Foreskin melanocyte (primary cell): ENCODE measurements at places on chromosomes 5 and 9.
A peak's percentile ranks its signal among the peaks of the same experiment; 100 is the strongest.

DNA sequence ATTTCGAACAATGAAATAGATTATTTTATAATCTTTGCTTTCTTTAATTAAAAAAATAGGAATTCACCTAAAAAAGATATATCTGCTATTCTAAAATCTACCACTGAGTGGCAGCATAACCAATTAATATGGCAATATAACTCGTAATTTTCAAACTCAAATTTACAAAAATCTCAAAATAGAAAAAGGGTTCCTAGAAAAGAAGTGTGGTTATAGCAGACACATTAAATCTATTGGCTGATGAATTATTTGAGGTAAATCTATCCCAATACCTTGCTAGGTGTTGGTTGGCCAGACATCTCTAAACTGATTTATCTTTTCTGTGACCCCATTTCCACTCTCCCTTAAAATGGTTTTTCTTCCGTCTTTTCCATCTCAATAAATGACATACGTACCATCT, 30.2 kb upstream of the NRG2 start:
- no peak for DNase-seq

GRCh38 chr9:123488722-123489321, 132.8 kb downstream of the CRB2 start:
- no peak for DNase-seq

- no peak for DNase-seq
Measured at GRCh38 chr9:75111019-75111622, 22.8 kb downstream of the OSTF1 start.

GRCh38 chr5:140611020-140611521, 21.9 kb downstream of the CD14 start:
- DNase-seq = no peak

DNA sequence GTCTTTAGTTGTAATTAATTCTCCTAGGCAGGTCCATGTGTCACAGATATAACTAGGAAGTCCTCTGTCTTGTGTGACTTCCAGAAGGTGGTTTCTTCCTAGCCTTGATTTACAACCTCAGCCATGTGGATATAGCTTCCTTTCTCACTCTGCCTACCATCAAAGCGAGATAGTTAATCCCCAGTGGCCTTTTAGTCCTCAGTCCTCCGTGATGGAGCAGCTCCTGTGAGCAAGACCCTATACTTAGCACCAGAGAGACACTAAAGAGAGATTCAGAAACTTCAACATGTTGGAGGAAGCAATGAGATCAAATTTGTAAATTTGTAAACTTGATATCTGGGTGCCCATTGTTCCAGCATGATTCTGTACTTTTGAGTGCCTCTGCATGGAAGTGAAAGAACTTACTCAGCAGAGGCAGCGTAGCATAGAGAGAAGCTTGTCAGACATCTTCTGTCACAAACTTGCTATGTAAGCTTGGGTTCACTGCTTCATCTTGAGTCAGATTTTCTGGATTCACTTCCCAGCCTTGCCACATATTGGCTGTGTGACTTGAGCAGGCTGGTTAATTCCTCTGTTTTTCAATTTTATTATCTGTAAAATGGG, 170.2 kb upstream of the NR3C1 start:
- DNase-seq = no peak

DNA sequence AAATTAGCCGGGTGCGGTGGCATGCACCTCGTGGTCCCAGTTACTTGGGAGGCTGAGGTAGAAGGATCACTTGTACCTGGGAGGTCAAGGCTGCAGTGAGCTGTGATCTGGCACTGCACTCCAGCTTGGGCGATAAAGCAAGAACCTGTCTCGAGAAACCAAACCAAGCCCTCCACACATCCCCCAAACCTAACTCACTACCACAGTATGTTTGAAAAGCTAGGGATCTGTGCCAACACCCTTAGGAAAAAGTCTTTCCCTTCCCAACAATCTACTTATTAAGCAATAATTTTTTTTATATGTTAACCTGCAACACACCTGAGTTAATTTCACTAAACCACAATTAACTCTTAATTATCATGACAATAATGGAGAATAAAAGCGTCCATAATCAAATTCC, 2.2 kb downstream of the UBTD2 start:
- no peak for DNase-seq

DNA sequence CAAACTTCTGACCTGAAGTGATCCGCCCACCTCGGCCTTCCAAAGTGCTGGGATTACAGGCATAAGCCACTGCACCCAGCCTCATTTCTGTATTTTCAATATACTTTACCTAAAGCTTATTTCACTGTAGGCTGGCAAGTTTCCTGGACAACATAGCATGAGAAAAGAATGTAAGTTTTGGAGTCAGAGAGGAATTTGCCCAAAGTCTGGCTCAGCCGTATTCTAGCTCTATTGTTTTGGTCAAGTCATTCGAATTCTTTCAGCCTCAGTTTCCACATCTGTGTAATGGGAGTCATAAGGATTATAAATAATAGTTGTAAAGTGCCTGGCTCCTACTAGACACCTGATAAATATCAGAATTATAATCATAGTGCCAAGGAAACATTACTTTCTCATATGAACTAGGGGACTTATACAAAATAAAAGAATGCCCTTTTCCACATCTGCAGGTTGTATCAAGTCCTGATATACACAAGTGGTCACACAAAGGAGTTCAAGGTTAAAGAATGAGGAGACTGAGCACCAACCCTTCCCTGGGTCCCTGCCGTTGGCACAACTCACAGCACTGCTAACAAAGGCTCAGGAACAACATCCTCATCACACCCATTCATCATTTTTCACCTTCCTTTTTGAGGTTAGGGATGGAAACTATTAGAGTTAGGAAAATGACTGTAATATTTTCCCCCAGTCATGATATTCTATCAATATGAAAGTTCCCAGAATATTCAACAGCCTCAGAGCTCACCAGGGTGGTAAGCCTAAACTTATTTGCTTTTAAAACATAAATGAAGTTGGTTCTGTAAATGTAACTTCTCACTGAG, 34.6 kb upstream of the RAI14 start:
- no peak for DNase-seq

DNA sequence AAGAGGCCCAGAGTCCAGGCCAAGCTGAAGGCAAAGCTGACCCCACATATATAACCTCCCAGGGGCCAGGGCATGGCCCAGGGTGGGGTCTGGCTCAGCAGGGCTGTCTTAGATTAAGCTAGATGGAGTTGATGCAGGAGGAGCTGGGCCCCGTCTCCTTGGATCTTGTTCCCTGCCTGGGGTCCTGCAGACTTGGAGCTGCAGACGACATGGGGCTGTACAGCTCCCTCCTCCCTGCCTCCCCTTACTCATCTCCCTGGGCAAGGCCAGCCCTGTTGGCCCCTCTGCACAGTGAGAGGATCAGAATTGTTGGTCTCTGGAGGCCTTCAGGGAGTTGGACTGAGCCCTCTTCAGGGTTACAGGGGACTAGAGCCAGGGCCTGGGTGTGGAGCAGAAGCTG, 134.9 kb downstream of the RGS3 start:
- no peak for DNase-seq

DNA sequence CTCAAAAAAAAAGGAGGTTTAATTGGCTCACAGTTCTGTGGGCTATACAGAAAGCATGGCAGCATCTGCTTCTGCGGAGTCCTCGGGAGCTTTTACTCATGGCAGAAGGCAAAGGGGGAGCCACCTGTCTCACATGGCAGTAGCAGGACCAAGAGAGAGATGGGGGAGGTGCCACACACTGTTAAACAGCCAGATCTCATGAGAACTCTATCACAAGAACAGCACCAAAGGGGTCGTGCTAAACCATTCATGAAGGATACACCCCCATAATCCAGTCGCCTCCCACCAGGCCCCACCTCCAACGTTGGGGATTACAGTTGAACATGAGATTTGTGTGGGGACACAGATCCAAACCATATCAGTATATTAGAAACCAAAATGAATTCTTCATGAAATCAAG, 28.3 kb upstream of the CXXC5 start:
- DNase-seq = no peak

GRCh38 chr9:120892748-120893610, 16.0 kb upstream of the PHF19 start:
- no peak for DNase-seq

DNA sequence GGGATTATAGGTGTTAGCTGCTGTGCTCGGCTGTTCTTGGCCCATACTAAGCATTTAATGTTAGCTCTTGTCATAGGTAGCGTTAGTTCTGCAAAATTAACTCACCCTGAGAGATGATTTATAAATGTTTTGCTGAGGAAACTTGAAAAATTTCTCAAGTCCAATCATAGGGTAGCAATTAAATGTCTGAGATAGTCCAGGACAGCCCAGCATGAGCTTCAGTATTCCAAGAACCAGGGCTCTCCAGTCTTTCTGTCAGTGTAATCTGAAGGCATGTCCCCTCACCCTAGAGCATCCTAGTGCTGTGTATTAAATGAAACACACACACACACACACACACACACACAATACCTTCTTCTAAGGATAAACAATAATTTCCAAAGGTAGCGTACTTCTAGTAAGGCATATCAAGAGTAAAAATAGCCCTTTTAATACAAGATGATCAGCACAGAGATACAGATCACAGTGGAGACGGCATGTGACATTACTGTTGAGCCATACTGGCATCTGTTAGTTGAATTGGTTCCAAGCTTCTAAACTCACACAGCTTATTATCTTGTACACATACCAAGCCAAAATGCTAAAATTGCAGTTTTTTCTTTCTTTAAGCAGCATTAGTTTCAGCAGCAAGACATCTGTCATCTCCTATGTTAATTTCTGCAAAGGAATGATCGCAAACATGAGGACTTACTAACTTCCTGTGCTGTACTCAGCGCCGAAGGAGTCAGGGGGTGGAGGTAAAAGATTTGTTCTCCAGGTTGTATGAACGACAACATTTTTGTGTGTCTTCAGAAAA, 46.3 kb upstream of the JMY start:
- no peak for DNase-seq

- no peak for DNase-seq
Measured at GRCh38 chr5:155434681-155435080, 421.1 kb downstream of the KIF4B start.

DNA sequence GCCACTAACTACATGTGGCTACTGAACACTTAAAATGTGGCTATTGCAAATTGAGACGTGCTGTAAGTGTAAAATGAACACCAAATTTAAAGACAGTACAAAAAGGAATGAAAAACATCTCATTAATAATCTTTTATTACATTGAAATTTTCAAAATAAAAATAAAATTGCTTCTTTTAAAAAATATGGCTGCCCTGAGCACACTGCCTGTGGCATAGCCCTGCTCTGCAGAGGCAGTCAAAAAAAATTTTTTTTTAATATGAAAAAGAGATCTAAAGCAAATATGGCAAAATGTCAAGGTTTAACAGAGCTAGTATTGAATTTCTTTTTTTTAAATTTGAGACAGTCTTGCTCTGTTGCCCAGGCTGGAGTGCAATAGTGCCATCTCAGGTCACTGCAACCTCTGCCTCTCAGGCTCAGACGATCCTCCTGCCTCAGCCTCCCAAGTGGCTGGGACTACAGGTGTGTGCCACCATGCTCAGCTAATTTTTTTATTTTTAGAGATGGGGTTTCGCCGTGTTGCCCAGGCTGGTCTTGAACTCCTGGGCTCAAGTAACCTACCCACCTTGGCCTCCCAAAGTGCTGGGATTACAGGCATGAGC, 25.6 kb downstream of the CARNMT1 start:
- no peak for DNase-seq

DNA sequence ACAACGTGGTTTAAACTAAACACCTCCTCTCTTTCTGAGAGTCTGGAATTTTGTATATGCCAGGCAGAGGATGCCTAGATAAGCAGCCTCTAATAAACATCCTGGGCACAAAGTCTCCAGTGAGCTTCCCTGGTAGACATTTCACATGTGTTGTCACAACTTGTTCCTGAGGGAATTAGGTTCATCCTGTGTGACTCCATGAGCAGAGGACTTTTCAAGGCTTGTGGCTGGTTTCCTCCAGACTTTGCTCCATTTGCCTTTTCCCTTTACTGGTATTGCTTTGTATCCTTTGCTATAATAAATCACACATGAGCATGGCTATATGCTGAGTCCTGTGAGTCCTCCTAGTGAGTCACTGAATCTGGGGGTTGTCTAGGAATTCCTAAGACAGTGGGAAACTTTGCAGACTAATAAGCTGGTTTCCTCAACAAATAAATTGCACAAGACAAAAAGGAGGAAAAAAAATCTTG, 77.4 kb downstream of the NR2F1-AS1 start:
- DNase-seq = peak; percentile 74

DNA sequence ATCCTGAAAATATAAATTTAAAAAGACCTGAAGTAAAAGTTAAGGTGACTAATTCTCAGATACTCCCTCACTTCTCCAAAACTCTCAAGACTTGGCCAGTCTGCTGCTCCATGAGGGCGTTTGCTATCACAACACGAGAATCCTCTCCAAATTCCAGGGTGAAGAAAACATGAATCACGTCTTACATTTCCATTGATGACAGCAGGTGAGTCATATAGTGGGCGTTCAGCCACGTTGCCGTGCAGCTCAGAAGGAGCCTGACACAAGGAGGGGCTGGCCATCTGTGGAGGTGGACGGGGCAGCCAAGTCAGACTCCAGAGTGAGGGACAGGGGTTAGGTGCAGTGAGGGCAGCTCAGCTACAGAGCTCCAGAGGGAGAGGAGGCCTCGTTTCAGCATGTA, 555.1 kb upstream of the ADAMTS16 start:
- no peak for DNase-seq

DNA sequence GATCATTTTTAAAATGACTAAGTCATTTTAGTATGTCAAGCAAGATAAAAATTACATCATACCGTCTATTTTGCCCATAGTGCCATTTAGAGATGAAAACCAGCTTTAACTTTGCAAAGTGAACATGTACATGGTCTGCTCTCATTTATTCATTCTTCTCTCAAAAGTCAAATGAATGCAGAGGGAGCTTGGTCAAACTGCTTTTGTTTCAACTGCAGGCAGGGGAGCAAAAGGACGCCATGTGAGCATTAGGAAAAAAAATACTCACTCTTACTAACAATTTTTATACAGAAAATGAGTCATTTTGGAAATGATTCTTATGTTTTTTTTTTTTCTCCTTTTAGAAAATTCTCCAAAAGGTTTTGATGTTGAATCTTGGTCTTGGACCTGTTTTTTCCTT, 15.7 kb downstream of the SCGB3A1 start:
- DNase-seq = no peak

- DNase-seq = no peak
Measured at GRCh38 chr5:127970081-127970480, 113.5 kb upstream of the SLC12A2 start.

DNA sequence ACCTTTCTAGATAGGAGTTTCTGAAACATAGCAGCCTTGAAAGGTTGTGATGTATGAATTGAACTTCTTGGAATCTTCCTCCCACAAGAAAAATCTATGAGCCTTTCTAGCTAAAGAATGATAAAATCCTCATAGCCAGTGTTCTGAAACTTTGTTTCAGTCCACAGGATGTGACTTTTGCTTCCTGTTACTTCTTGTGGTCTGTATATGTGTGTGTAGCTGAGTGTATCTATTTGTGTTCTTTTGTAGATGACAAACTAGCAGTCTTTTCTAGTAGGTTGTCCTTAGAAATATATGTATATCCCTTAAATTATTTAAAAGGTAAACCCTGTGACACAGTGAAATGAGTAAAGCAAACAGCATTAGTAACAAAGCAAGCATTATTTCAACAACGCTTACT, 188.8 kb downstream of the MRPS30 start:
- DNase-seq = no peak

DNA sequence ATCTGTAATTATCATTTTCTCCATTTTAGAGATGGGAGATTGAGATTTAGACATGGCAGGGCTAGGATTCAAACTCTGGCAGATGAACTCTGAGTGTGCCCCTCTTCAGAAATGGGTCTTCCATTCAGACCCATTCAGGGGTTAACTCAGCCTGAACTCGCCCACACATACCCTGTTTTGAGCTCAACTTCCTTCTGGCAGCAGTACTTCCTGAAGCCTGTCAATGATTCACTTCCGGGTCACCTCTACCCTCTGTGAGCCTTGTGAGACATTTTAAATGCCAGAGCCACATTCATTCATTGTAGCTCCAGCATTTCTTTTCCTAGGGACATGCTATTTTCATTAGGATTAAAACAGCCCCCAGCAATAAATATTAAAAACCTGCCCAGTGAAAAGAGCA, 209.3 kb upstream of the SLC24A2 start:
- no peak for DNase-seq
